T-helper 1 cell treated with Interleukin-12 subunit alpha and Interleukin-12 subunit beta and Interleukin-4 antibody, amounts not matched to agents 30 ng/mL and 1 ng/mL, for 36 hours (primary cell): ENCODE measurements at places on chromosomes 11 and 22. TPM values are rescaled to one million over a fixed set of nuclear protein-coding genes. Genes with fewer than 3 reads are reported as not detected.

Gene KRTAP5-8
- 0.29 TPM in 1 of 2 replicates, not detected in the other for total RNA-seq

Gene AGBL2
- 3.3 and 5.2 TPM in 2 replicates for total RNA-seq

Gene MAPK11
- total RNA-seq = 29.0 and 33.2 TPM in 2 replicates

Gene OR51E1
- not detected in 2 replicates for total RNA-seq

Gene ZNF214
- not detected in 2 replicates for total RNA-seq

Gene SCGB1C1
- not detected in 2 replicates for total RNA-seq

Gene WDR74
- total RNA-seq = 81.3 and 82.3 TPM in 2 replicates

Gene PARVG
- 128 and 129 TPM in 2 replicates for total RNA-seq

Gene OR52J3
- not detected in 2 replicates for total RNA-seq

Gene SORL1
- total RNA-seq = 117 and 125 TPM in 2 replicates
